ENCODE measurements at places on chromosomes 12 and 14.

GRCh38 chr14:22600027-22600426 lies 1.9 kb downstream of the ABHD4 start:
- DNase-seq: no peak

DNA sequence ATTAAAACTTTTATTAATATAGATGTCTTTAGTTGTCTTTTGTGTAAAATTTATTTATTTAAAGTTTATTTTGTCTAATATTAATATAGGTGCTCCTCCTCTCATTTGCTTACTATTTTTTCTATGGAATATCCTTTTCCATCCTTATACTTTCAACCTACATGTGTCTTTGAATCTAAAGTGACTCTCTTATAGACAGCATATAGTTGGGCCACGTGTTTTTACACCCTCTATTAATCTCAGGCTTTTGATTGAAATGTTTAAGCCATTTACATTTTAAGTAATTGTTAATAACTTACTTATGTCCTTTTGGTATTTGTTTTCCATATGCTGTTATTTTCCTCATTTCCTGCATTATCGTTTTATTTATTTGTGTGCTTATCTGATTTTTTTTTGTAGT lies 74.4 kb upstream of the LRFN5 start:
- DNase-seq: no peak

DNA sequence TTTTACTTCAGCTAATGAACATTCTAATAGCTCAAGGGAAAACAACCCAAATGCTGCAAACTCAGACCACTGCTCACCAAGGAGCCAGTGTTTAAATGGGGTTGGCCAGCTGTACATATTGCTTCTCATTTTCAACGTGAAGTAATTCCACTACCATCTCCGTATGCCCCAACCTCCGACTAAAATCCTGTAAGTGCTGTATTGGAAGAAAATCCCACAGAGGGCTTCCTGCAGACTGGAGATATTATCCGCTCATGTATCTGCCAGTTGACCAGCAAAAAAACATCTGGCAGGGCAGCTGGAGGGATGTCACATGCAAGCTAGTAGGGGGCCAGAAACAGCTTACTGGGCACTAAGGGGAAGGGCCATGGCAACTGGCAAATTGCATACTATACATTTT lies 485.0 kb downstream of the SNAPC1 start:
- DNase-seq: no peak

GRCh38 chr12:39902821-39903220 lies 203.1 kb downstream of the SLC2A13 start:
- DNase-seq: no peak

DNA sequence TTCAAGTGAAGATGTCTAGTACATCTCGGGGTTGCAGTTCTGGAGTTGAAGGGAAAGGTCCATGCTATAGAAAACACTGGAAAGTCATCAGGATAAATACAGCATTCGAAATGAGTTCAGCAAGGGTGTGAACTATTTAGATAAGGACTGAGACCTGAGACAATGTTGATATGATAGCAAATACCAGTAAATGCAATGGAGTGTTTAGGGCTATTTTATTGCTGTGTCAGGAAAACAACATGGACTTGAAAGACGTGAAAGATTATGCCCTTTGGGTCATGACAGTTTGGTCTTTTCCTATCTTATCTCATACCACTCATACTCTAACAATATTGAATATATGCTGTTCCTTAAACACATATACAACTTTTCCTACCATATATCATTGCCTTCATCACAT lies 1776.2 kb upstream of the SEL1L start:
- DNase-seq: no peak

DNA sequence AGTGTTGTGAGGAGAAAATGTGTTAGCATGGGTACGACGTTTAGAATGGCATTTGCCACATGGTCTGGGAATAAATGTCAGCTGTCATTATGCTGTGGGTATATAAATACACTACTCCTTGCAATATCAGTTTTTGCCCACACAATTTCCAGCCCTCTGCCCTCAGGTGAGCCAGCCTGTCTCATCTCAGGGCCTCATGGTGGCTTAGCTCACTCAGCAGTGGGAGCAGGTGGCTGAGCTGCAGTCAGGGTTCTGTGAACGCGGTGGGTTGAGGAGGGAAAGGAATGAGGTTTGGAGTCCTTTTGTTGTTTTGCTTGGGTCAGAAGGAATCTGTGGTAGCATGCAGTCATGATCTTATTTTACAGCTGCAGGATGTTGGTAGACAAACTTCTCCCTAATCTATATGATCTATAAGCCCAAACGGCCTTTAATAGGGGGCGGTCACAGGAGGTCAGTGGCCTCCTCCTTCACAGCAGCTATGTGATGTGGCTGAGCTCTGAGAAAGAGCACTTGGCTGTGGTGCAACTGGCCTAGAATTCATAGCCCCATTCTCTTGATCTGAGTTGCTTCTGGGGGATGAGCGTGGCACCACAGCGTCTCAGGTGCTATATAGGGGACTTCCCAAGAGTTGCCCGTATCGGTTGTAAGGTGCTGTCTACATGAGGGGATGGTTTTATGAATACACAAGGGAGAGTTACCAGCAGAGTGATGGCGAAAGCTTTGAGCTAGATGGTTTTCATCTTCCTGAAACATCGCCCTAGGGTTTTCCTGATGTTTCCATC lies 27.8 kb upstream of the KCNA5 start:
- DNase-seq: no peak

DNA sequence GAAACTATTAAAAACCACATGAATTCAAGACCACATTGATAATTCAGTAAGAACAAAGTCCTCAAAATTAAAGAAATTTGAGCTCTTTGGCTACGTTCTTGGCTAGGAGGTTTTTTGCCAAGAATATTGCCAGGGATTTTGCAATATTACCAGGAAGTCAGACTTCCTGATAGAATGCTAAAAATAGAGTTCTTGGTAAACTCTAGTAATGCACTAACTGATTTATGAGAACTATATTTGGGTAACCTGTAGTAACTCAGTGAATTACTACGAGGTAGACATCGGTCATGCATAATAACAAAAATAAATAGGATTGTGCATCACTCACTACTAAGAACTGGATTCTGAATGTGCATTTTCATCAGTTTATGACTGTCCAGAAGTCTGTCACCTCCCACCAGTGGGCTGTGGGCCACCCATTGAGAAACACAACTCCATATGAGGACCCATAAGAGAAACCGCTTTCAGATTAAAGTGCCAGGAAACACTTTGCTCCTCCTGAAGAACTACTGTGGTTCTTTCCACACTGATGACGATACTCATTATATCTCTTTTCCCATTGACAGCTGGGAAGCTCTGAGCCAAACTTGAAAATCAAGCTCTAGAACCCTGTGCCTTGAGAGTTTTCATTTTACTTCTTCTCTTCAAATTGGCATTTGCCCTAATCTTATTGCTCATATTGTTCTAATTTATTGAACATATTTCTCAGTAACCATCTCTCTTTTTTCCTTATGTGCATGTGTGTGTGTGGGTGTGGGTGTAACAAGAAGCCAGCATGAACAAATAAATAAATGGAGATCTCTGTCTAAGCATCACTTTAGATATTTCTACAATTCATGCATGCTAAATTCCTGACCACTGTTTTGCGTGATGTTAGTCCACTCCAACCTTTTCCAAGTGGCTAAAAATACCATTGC lies 116.6 kb downstream of the BCL11B start:
- no peak for DNase-seq

DNA sequence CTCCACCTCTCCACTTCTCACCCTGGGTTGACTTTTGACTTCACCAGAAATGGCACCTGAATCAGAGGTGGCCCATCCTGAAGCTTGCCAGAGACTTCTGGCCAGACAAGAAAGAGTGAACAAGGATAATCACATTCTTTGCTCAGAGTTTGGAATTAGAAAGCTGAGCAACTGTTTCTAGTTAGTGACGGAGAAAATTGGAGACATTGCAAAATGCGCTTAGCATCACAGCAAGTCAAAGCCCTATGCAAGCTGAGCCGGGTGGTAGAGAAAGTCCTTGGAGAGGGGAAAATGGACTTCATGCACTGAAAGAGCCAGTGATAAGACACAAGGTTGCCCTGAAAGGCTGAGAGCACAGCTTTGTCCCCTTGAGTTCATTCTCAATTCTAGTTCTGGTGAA lies 161.8 kb downstream of the PAH start:
- no peak for DNase-seq

- no peak for DNase-seq
Observed at GRCh38 chr12:127717278-127717677, 549.7 kb upstream of the TMEM132C start.

GRCh38 chr14:83838226-83838625 lies 1691.7 kb upstream of the FLRT2 start:
- DNase-seq: no peak

DNA sequence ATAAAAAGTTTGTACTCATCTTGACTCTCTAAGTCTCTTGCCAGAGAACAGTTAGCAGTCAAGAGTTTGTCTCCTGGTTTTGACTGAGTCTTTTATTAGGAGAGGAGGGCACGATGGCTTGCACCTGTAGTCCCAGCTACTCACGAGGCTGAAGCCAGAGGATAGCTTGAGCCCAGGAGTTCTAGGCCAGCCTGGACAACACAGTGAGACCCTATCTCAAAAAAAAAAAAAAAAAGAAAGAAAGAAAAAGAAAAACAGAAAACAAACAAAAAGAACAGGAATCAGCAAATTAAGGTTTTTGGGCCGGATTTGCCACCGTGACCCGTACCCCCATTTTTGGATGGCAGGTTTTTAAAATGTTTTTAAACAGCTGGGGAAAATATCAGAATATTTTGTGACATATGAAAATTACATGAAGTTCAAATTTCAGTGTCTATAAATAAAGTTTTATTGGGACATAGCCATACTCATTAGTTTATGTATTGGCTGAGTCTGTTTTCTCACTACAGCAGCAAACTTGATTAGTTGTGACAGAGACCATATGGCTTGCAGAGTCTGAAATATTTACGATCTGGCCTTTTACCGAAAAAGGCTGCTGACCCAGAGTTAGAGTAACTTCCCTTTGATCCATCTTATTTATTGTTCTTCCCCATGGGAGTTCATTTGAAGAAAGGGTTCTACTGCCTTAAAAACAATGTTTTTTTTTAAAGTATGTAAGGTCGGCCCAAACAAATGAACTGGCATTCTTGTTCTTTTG lies 31.2 kb downstream of the VEZT start:
- DNase-seq: no peak

DNA sequence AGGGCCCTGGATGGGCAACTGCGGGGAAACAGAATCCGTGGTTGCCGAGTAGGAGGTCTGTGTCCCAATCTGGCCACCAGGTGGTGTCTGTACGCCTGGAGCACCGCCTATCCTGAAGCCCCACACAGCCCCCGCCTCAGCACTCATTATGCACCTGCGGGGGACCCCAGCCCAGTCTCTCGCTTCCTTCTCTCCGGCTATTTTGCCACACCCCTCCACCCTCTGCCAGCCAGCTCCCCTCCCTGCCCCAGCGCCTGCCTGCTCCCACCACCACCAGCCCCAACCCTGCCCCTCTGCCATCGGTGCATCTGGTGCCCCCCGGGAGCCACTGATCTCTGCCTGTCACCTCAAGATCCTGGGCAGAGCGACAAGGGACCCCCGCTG lies 2.2 kb upstream of the NXPH4 start:
- DNase-seq: no peak

- DNase-seq: no peak
Observed at GRCh38 chr12:28955931-28956330, 193.1 kb upstream of the FAR2 start.

DNA sequence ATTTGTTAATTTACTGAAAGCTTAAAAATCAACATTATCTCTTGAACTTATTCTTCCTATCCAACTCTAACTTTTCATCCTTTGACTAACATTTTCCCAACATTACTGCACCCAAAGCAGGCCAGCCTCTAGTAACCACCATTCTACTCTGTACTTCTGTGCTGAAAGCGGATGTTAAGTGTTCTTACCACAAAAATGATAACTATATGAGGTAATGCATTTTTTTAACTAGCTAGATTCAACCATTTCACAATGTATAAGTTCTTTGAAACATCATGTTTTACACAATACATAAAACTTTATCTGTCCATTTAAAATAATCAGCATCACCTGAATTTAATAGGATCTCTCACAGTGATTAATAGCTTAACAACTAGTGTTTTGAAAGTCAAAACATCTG lies 468.5 kb upstream of the MGAT4C start:
- DNase-seq: no peak

DNA sequence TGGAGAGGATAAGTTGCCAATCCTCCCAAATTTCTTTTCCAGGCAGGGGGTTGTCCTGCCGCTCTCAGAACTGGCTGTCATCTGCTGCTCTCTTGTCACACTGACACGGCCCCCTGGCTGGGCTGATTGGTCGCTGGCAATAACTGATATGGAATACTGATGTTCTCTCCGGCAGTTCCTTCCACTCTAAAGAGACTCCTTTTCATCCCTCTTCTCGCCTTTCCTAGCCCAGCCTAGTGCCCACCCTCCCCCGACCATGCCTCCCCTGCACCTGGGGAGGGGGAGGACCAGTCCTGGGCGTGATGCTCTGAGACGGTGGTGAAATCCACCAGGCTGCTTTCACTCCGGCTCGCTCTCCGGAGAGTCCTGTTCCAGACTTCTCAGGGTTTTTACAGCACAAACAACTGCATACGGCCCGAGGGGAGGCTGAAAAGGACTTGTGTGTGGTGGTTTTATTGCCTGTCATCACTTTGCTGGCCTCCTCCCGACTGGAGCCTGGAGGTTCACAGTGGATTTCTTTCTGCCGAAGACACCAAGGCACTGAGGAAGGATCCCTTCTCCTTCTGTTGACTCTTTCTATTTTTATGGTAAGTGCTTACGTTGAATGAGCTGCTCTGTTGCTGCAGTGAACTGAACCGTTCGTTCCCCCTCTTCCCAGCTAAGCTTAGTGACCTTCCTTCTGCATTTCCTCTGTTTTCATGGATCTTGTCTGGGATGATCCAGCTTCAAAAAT lies at the start of gene ANO4:
TSS of gene ANO4 (plus strand) at position 336 of the 733 bp plus-strand sequence. CDS start 107,010 bp downstream, outside the sequence.
- no peak for DNase-seq

DNA sequence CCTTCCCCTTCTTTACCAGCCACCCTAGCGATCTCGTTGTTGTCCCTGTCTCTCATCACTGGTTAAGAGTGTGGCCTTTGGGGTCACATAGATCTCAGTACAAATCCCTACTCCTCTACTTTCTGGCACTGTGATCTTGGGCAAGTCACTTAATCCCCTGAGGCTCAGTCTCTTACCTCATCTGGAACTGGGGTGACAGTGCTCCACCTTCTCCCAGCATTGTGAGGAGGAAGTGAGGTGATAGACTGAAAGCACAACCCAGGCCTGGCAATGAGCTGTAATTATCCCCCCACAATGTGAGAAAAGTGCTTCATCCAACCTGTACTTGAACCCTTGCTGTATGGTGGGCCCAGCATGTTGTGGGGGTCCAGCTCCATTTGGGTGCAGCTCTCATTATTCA lies 48.0 kb downstream of the IRAK3 start:
- DNase-seq: no peak
